ENCODE measurements at places on chromosomes 3 and 15.

DNA sequence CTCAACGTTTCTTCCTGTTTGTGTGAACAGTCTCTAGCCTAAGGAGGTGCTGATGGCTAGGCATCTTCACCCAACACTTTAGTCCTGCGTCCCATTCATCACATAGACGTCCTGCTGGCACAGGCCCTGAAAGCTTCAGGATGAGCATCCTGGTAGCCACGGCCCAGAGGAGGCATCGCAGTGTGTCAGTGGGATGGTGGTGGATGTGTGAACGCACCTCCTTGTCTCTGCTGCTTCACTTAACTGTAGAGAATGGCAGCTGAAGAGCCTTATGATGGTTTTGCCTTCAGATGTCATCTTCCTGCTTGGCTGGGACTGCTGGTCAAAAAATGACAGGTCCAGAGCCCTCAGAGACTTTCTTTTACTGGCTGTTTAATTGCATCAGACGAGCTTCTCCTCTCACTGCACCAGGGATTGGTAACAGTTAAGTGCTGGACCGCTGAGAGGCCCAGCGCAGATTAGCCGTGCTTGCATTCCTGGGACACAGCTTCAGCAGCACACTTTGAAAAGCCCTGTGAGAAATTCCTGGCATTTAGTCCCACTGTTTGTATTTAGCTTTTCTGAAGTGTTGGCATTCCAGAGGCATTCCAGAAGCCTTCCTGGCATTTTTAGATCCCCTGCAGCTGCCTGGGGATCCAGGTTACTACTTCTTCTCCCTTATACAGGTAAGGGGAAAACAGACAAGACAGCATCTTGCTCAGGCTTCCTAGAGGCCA lies 132.4 kb upstream of the PLXNA1 start:
- DNase-seq, result no peak

DNA sequence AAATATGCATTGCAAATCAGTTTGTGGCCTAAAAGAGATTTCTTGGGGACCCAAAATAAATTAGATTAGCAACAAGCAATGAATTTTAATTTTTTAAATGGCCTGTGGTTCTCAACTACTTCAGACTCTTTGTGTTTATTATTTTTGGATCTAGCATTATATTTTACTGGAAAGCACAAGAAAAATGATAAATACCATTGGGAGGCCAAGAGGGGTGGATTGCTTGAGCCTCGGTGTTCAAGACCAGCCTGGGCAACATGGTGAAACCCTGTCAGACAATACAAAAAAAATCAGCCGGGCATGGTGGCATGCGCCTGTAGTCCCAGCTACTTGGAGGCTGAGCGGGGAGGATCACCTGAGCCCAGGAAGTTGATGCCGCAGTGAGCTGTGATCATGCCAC lies 13.6 kb downstream of the LACTB start:
- DNase-seq, result no peak

DNA sequence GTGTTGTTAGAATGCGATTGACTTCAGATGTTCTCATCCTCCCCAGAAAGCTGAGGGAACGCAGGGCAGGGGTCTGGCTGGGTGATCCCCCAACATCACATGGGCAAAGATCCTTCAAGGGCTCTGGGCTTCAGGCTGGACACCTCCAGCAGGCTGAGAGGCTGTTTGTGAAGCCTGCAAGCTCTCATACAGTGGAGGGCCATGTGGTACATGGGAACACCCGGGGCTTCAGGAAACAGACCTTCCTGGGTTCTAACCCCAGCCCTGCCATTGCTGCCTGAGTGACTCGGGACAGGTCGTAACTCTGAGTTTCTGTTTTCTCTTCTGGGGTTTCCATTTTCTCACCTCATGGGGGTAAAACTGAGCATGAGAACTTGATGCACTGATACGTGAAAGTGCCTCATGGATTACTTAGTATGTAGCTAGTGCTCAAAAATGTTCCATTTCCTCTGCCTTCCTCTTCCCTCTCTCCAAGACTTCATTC lies 81.2 kb downstream of the TLE3 start:
- DNase-seq, result peak; percentile 42

DNA sequence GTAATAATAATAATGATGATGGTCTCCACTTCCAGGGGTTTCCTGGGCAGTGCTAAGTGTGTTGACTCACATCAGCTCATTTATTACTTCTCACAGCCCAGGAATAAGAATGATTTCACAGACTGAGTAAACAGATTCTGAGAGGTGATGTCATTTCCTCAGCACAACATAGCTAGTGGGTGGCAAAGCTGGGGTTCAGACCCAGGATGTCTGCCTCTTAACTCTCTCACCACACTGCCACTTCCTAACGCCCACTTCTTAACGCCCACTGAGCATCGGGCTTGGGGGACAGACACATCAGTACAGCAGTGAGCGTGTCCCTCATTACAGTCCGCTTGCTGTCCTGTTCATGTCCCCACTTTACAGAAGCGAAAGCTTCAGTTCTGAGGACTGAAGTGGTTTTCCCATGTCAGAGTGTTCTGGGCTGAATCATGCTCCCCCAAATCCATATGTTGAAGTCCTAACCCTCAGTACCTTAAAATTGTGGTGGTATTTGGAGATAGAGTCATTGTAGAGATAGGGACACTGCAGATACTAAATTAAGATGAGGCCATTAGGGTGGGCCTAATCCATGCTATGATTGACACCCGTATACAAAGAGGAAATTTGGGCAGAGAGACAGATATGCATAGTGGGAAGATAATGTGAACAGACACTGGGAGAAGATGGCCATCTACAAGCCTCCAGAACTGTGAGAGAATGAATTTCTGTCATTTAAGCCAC lies 68.0 kb downstream of the ATP2B2 start:
- peak; percentile 30 for DNase-seq

DNA sequence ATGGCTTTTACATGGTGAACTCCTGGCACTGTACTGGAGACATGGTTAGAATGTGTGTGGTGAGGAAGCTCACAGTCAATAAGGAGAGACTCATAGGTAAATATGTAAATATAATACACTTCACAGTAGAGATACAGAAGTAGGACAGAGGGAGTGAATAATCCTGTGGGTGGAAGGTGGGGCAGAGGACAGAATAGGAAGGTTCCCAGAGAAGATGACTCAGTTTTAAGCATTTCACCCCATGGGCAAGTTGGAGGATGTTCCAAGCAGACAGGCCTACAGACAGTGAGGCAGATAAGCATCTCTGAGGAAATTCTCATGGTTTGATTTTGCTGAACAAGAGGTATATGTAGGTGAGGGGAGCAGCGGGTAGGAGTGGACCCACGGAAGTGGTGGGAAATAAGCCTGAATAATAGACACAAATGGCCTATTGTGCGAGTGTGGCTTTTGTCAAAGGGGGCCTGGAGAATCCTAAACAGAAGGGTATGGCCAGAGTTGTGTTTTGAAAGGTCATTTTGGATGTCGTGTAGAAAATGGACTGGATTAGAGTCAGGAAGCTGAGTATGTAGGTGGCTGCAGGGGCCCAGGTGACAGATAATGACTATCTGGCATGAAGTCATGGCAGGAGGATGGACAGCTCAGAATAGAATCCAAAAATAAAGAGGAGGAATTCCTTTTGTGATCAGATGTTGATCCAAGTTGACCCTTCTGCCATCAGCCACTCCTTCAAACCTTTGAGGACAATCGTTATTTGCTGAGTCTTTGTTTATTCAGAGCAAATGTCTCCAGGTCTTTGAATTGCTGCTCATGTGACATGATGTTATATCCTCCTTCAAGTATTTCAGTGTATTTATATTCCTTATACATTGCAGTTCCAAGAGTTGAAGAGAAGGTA lies 97.3 kb upstream of the THRB start:
- no peak for DNase-seq

GRCh38 chr15:53490341-53490740 lies 269.1 kb downstream of the WDR72 start:
- DNase-seq, result no peak

GRCh38 chr3:168847291-168847883 lies 751.7 kb upstream of the GOLIM4 start:
- DNase-seq, result no peak

DNA sequence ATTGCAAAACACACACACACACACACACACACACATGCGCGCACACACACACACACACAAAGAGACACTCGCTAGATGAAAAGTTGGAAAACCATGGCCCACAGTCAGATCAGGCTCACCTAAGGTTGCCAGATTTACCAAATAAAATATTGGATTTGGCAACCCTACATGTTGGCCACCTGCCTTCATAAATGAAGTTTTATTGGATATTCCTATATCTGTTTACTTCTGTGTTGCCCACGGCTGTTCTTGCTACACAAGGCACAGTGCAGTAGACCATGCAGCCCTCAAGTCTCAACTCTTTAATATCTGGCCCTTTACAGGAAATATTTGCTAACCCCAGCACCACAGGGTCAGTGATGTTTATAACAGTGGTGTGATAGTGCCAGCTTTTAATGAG lies 445.0 kb upstream of the PROK2 start:
- no peak for DNase-seq

DNA sequence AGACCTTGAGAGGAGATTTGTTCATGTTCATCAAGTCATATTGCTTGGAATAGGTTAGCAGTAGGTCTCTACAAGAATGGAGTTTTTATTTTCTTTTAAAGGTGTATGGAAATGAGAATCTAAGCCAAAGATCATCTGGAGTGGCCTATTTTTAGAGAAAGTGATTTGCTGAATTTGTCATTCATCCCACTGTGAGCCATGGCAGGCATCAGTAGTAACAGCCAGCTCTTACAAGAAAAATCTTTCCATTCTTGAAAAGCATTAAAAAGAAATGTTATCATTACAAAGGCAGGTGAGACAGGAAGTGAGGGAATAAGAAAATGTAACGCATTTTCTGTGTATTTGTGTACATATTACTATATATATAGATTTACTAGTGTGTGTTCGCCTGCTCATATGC lies 29.6 kb downstream of the STAC start:
- DNase-seq, result no peak

DNA sequence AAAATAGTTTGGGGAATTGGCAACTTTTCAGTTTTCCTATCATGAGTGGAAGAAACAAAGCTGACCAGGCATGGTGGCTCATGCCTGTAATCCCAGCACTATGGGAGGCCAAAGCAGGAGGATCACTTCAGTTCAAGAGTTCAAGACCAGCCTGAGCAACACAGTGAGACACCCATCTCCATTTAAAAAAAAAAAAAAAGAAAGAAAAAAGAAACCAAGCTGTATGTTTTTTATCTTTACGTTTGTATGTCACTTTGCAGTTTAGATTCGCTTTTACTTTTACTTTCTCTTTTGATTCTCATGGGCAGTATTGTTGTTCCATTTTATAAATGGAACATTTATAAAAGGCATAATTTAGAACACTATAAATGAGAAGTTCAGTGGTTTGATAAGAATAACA lies 31.2 kb upstream of the TNIK start:
- no peak for DNase-seq

DNA sequence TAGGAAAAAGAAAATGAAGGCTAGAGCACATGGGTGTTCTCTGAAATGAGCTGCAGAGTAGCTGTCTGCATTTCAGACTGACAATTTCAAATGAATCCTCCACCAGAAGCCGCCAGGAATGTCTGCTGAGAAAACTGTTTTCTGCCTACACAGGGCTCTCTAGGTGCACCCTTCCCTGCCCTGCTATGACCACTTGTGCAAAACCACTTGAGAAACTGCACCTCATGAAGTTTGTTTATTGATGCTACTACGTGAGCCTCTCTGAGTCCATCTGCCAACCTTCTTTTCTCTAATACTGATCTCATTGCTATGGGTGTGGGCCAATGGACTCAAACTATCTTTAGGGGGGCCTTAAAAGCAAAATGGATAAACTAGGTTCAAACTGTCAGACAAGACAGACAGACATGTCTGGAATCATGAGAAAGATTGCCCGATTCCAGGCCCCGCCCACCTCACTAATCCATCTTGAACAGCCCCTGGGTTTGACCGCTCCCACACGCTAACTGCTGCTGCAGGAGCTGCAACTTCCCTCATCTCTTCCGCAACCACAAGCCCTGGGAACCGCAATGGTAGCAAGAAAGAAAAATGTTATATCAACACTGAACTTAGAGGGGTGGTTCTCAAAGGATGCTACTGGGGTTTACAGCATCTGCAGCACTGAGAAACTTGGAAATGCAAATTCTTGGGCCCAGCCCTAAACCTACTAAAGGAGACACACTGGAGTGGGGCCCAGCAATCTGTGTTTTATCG lies 9.0 kb upstream of the CD47 start:
- no peak for DNase-seq

DNA sequence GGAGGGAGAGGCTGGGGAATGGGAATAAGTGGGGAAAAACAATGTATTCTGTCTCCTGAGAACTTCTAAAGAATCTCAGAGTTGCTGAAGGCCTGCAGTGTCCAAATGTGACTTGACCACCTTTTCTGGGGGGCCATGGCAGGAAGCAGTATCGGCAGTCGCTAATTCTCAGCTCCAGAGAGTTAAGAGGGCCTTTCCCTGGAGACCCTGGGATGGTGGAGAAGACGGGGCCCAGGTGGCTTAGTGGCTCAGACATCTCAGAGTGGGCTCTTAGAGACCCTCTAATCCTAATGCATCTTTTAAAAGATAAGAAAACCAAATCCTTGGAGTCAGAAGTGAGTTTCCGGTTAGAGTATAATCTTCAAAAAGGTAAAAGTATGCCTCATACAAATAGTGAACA lies 15.1 kb downstream of the RTP4 start:
- no peak for DNase-seq

DNA sequence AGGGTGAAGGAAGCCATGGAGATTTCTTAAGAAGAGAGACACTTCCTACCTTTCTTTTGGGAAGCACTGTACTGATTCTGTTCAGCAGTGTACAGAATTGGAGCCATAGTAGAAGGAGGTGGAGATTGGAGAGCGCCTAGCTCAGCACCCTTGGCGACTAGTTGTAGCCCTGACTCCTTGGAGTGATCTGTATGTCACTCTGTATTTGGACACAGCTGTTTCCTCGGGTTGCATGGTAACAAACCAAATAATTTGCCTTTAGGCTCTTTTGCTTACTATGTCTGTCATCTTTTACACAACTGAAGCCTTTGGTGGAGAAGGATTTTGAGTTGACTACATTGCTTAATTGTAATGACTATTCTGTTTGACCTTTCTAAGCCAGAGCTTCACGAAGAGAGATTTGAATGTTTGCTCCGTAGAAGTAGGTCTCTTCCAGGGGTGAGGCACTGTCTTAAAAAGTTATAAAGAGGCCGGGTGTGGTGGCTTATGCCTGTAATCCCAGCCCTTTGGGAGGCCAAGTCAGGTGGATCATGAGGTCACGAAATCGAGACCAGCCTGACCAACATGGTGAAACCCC lies 77.1 kb downstream of the AKAP13 start:
- no peak for DNase-seq

DNA sequence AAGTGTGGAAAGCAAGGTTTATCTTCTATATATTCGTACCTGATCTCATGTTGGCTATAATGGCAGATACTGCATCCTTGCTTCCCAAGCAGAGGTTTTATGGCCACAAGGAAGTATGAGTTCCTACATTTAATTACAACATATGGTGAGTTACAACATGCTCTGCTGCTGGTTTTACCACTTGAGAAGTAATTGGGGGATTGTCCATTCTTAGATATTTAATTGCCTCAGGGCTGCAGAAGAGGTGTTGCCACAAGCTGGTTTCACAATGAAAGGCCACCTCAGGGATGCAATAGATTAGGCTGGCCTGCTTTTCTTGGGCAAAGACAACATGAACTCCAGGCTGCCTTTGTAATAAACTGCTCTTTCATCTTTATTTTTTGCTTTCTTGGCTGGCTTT lies 48.6 kb downstream of the RAP2B start:
- DNase-seq, result no peak
